ENCODE measurements at places on chromosomes 4 and X. TPM values are rescaled to one million over a fixed set of nuclear protein-coding genes. Genes with fewer than 3 reads are reported as not detected.

DMRTC1 gene
- not detected for total RNA-seq

SERTM2 gene
- 0.16 TPM for total RNA-seq

PRMT9 gene
- 16.7 TPM for total RNA-seq

WDR17 gene
- total RNA-seq = 80.5 TPM

IL2 gene
- not detected for total RNA-seq

NOX1 gene
- not detected for total RNA-seq

SPANXA2 gene
- total RNA-seq = not detected

MAGEA9B gene
- total RNA-seq = not detected

CNGA1 gene
- total RNA-seq = not detected
